ENCODE measurements at places on chromosomes 12 and 14.

GRCh38 chr14:90402016-90402415 lies 5.2 kb downstream of the CALM1 start:
- DNase-seq: no peak

- no peak for DNase-seq
Measured at GRCh38 chr12:19404242-19404880, 34.9 kb upstream of the AEBP2 start.

DNA sequence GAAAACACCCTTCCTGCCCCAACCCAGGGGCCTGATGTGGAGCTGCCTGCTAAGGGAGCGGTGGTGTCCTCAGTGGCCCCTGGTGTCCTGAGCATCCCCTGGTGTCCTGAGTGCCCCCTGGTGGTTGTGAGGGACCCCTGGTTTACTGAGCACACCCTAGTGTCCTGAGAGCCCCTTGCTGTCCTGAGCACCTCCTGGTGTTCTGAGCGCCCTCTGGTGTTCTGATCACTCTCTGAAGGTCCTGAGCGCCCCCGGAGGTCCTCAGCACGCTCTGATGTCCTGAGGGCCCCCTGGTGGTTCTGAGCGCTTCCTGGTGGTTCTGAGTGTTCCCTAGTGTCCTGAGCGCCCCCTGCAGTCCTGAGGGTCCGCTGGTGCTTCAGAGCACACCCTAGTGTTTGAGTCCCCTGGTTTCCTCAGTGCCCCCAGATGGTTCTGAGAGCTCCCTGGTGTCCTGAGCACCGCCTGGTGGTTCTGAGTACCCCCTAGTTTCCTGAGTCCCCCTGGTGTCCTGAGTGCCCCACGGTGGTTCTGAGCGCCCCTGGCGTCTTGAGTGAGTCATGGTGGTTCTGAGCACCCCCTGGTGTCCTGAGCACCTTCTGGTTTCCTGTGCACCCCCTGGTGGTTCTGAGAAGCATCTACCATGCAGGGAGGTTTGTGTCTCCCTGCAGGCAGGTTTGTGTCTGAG lies 1004.2 kb downstream of the TMEM121 start:
- DNase-seq: no peak

GRCh38 chr12:15962760-15963159 lies 51.6 kb downstream of the DERA start:
- no peak for DNase-seq

All from pons (tissue), 1 donor.